ENCODE measurements at places on chromosomes 16 and 17.

DNA sequence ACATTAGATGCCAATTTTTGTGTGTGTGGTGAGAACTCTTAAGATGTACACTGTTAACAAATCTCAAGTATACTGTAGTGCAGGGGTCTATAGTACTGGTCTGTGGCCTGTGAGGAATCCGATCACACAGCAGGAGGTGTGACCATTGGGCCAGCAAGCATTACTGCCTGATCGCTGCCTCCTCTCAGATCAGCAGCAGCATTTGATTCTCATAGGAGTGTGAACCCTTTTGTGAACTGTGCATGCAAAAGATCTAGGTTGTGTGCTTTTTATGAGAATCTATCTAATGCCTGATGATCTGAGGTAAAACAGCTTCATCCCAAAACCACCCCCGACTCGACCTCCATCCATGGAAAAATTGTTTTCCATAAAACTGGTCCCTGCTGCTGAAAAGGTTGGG is 12.6 kb downstream of the ZNF267 start:
- no peak for DNase-seq

- DNase-seq: peak; percentile 65
These were observed 1.4 kb downstream of the PRAC2 start for GRCh38 chr17:48724251-48725003.

- no peak for DNase-seq
These were observed 236.0 kb downstream of the UTP18 start for GRCh38 chr17:51496378-51496777.

DNA sequence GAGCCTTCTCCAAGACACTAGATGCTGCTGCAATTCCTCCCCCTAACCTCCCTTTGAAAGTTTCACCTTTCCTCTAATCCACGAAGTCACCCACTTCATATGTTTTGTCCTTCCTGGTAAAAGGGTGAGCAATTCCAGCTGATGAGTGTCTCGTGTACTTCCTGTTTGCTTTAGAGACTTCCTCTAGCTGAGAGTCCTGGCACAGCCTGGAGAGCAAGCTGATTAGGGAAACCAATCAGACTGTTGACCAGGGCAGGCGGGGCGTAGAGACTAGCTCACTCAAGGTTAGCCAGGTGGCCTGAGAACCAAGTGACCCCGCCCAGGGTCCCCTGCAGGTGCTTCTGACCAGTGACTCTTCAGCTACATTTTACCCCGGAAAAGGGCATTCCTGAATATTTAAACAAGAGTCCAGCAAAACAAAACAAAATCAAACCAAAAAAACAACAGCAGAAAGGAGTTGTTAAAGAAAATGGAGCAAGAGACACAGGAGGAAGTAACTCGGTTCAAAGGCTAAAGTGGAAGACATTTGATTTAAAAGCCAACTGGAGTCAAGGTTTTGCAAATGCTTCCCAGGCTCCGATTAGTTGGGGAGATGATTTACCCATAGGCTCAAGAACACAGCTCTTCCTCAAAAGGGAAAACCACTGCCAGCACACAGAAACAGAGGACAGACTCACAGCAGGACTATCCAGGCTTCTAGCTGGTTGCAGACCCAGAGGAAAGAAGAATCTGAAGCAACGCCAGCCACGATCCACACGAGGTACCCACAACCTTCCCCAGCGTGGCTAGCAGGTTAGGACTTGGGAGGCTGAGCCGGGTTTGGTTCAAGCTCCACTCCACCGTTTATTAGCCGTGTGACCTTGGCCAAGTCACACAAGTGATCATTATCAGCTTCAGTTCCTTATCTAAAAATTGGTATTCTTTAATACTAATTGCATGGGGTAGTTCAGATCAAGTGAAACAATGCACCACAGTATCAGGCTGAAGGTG is 13.4 kb downstream of the HSPB9 start:
- no peak for DNase-seq

DNA sequence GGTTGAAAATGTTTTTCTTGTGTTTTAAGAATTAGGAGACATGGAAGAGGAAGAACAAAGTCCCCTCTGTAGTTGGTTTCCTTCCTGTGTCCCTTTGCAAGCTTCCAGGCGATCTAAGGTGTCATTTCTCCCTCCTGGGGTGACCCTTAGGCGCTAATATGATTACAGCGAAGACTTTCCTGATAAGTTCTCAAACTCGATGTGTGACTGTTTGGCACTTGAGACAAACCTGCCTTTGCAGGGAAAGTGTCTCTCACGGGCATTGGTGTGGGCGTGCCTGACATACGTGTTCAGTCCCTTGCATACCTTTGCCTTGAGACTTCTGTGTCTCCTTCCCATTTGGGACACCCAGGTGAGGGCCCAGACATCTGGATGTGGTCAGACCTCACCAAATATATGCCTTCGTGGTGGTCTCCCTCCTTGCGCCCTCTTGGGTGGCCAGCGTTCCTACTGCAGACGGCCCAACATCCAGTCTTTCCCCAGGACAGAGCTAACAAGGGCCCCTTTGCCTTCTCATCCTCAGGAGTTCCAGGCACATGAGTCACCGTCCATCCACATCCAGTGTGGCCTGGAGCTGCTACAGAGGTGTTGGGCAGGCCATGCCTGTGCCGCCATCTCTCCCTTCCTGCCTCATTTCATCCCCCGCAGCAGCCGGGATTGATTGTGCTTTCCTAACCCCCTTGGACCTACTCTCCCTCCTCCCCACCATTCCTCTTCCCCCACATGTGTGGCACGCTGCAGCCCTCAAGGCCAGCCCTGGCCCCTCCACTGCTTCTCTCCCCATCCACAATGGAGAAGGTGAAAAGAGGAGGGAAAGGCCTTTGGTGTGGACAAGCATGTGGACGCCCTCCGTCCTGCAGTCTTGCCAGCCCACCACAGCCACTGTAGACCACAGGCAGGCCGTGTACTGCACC is 3.1 kb upstream of the JPT2 start:
- no peak for DNase-seq

DNA sequence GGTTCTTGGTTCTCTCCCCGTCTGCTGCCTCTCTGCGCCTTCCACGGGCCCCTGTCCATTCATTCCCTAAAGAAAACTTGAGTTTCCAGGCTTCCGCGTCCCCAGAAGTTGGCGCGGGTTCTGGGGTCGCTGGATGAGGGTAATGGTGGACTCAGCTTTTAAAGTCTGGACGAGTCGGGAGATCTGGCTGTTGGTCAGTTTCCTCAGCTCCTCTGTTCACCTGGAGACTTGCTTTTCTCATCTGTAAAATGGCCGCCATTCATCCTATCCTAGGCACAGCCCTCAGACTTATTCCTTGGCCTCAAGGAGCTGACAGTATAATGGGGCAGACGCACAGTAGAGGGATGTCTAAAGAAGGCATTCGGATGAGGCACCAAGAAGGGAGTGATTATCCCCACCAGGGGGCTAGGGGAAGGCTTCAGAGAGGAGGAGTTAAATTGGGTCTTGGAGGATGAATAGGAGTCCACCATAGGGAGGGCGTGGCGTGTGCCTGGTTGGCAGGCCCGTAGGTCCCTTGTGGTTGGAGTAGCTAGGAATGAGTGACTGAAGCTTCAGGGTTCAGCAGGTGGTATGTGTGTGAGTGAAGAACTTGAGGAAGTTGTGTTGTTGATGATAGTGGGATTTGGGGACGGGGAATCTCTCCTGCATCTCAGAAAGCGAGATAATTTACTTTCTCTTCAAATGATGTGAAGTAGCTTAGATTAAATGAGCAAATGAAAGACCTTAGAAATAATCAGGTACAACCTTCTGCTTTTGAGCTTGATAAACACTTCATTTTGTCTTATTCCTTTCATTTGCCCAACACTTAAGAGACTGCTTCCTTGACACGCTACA is 652 bp downstream of the VPS35L start:
- no peak for DNase-seq

GRCh38 chr17:56020369-56020768 is 132.9 kb upstream of the ANKFN1 start:
- no peak for DNase-seq

DNA sequence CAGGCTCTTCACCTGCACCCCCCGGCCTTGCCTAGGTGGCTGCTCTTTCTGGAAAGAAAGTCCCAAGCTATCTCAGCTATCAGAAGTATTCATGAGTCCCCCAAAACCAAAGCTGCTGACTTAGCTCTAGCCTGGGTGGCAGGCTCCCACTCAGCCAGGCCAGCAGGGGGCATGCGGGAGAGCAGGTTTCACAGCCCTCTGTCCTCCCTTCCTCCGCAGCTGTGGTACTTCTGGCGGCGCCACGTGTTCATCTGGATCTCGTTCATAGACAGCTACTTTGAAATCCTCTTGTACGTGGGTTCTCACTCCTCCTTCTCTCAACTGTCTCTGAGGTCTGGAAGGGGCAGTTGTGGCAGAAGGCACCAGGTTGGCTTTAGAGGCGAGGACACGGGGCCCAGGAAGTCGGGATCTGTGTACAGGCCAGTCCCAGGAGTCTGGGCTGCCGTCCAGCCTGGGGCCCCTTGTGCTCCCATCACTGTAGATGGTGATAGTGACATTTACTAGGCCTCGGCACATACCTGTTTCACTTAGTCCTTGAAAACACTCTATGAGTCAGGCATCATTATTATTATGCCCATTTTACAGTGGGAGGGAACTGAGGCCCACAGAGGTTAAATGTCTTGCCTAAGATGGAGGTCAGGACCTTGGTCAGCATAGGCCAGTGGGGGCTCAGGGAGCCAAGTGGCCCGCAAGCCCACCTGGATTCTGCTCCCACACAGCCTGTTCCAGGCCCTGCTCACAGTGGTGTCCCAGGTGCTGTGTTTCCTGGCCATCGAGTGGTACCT is 12.9 kb downstream of the TRPV2 start:
- no peak for DNase-seq

- DNase-seq: no peak
These were observed 61.4 kb upstream of the PIRT start for GRCh38 chr17:10899281-10899680.

DNA sequence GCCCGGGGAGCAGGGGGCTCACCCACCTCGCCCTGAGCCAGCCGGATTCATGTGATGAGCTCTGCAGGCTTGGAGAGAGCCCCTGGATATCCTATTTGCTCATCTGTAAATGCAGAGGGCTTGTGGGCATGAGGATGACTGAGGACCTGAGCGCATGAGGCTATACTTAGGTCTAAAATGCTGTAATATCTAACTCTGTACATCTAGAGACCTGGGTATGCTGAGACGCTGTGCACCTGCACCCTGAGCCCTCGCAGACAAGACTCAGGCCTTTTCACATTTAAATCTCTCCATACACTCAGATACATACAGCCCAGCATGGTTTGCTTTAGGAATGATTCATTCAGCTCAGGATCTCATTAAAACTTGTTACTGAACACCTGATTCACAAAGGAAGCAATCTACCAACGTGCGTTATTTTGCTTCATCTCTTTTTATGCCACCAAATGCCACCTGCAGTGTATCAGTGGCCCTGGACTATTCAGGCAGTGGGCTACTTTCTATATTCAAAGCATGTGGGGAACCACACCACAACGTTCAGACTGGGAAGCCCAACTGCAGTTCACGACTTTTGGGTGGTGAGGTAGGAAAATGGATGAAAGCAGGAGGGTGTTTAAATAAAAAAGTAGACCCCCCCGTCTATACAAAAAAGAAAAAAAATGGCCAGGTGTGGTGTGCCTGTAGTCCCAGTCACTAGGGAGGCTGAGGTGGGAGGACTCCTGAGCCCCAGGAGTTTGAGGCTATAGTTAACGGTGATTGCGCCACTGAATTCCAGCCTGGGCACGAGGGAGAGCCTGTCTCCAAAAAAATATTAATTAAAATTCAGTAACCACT is 12.0 kb downstream of the USP7 start:
- no peak for DNase-seq

DNA sequence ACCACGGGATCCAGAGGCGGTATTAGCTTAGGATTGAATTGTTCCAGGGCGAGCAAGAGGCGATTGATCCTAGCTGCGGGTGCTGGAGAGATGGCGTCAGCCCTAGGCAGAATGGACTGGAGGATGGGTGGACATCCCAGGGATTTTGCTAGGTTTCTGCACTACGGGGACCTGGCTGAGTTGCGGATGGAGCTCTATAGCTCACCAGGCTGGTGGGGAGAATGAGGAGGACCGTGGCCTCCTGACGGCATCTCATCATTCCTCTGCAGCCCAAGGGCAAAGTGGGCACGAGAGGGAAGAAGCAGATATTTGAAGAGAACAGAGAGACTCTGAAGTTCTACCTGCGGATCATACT is 614 bp downstream of the TMEM208 start:
- no peak for DNase-seq

DNA sequence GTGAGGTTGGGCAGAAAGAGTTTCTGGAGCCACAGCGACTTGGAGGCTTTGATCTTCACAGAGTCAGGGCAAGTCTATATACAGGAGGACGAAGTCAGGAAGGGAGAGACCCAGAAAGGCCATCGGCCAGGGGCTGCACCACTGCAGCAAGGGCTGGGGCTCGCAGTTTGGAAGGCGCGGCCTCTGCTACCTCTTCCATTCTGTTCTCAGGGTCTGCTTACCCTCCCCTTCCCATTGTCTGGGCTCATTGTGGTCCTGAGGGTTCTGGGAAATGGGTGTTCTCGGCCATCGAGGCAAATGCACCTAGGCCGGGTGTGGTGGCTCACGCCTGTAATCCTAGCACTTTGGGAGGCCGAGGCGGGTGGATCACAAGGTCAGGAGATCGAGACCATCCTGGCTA is 16.0 kb downstream of the ST6GALNAC1 start:
- DNase-seq: no peak

GRCh38 chr17:29368926-29369325 is 21.2 kb upstream of the TAOK1 start:
- DNase-seq: no peak

GRCh38 chr17:60311936-60312335 is 80.0 kb downstream of the USP32 start:
- no peak for DNase-seq

DNA sequence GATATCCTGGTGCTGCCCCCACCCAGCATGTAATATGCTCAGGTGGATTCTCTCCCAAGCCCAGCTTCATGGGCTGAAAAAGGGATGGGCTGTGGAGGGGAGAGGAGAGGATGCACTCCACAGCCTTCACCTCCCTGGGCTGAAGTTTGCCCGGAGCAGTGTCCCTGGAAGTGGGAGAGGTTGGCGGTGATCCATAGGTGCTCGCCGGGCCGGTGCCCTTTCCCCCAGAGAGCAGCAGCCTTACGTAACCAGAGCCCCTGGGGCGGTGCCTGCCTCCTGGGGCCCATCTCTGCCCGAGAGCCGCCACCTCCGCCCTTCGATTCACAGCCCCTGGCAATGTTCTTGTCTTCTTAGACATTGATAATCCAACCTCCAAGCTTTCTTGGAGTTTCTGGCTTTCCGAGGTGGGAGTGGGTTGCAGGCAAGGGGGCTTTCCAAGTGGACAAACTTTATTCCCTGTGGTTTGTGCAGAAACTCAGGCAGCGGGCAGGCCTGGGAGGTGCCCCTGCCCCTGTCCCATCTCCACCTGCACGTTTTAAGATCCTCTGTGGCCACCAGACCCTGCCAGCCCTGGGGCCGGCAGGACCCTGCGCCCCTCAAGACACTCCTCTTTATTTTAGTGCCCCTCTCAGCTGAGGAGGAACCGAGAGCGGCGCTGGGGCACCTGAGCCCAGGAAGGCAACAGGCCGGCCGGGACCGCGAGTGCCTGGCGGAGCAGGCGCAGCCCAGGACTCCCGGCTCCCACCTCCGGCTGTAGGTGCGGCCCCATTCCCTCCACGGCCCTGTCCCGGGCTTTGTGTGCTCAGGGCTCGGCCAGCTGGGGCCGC is 3.1 kb upstream of the WDR90 start:
- no peak for DNase-seq

- DNase-seq: no peak
These were observed 4.2 kb upstream of the CBX4 start for GRCh38 chr17:79843474-79843815.

Data from stimulated activated CD8-positive, alpha-beta memory T cell treated with anti-CD3 and anti-CD28 coated beads, Interleukin-2, amount 100 ng/mL, for 1 hour (primary cell).